ENCODE measurements at places on chromosomes 3 and 15.

DNA sequence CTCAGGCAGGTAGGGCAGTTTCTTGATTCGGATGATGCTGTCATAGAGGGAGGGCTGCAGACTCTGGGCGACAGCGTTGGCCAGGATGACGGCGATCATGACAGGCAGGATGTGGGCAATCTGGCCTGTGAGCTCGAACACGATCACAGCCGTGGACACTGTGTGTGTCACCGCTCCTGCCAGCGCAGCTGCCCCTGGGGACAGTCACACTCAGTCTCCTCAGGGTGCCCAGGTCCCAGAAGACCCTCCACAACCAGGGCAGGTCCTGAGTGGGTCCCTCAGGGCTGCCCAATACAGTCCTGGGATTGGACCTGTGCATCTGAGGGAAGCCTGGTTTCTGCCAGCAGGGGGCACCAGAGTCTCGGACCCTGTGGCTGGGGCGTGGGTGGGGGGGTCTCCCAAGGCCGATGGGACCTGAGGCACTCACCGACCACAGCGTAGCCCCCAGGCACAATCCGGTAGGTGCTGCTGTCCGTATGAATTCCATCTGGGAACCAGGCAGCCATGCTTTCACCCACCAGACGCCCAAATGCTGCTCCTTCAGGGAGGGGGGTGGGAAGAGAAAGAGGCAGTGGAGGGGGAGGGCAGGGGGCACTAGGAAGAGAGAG lies 7.2 kb downstream of the CLCN2 start:
- peak; percentile 81 for DNase-seq

- DNase-seq: no peak
Observed at GRCh38 chr3:43874731-43875130, 184.0 kb downstream of the ABHD5 start.

DNA sequence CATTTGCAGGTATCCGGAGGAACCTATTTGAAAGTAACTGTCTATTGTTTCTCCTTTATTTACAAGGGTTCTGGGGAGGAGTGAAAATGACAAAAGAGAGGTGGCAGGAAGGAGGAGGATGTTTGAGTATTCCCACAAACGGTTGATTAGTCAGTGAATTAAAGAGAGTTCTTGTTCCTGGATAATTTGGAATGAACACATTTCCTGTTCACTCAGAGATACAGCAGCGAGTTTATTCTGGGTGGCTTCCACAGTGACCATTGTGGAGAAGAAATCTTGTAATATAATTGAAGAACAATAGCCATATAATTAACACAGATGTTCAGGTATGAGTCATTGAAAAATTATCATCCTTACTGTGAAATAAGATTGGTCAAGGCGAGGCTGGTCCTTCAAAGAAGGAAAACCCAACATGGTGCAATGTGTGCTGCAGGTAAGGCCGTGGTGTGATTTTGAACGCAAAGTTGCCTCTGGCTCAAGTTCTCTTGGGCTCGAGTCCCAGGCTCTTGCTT lies 77.3 kb downstream of the NFKBIZ start:
- no peak for DNase-seq

DNA sequence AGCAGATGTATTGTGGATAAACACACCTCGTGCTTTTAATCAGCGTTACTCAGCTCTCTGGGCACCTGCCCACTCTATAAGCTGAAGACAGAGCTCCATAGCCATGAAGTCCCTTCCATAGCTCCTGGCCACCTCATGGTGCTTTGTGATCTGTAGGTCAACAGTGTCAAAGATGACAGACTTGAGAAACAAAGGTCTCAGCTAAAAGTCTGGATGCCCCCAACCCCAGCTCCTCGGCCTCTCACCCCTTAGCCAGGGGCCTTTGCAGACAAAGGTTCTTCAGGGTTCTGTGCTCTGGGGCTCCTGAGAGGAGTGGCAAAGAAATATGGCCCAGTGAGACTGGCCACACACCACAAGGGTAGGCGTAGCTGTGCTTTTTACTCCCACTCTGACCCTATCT lies 168.6 kb downstream of the KLF13 start:
- no peak for DNase-seq

DNA sequence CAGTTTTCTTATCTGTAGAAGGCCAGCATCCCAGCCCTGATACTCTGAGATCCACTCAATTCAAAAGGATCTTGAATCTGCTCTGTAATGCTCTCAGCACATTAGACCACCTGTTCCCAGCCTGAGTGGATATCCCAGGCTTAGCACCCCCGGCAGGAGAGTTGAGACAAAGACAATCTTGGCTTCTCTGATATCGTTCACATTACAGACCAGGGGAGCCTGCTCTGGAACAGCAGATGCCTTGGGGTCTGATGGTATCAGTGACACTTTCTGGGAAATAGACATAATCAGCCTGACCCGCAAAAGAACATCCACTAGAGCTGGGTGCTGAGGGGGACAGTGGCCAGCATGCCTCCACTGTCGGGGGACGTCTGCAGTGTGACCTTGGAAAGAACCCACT lies 70.6 kb downstream of the BDH1 start:
- DNase-seq: no peak

- no peak for DNase-seq
Observed at GRCh38 chr3:191523148-191523547, 62.2 kb downstream of the PYDC2 start.

GRCh38 chr15:46280762-46281542 lies 646.1 kb downstream of the SQOR start:
- no peak for DNase-seq

- DNase-seq: no peak
Observed at GRCh38 chr15:25418202-25418601, 20.6 kb downstream of the UBE3A start.

DNA sequence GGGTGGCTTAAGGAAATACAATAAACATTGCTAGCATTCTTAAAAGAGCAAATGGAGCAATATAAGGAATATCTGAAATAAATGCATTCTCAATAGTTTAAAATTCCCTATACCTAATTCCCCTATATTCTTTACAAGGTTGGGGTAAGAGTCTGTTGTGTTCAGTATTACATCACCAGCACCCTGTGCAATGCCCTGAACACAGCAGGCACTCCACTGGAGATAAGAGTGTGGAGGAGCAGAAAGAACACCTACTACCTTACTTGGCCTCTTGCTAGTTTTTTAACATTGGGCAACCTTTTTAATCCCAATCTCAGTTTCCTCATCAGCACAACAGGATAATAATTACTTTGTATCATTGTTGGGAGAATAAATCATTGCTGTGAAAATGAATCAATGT lies 140.2 kb upstream of the PLXND1 start:
- no peak for DNase-seq

GRCh38 chr15:78564743-78565096 lies 600 bp upstream of the CHRNA5 start:
- DNase-seq: no peak

- peak; percentile 51 for DNase-seq
Observed at GRCh38 chr15:29821416-29822099, 710 bp downstream of the TJP1 start.

- no peak for DNase-seq
Observed at GRCh38 chr15:80904998-80905397, 84.6 kb downstream of the MESD start.

DNA sequence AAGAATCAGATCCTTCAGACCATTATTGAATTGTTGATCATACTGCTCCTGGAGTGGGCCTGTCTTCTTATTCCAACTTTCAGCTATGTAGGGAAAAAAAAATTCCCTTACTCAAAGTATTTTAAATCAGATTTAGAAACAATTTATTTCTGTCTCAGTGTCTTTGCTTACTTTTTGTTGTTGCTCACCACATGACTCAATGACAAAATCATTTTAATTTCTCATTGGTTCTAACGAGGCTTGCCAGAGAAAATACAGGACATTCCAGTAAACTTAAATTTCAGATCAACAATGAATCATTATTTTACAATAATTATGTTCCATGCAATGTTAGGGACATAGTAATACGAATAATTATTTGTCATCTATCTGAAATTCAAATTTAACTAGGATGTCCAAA lies 748.5 kb upstream of the CBLB start:
- no peak for DNase-seq

- no peak for DNase-seq
Observed at GRCh38 chr3:156836701-156837100, 10.5 kb downstream of the LEKR1 start.

- no peak for DNase-seq
Observed at GRCh38 chr3:43620831-43621655, 768 bp downstream of the ANO10 start.

- DNase-seq: no peak
Observed at GRCh38 chr15:93034512-93034911, 54.5 kb downstream of the RGMA start.

DNA sequence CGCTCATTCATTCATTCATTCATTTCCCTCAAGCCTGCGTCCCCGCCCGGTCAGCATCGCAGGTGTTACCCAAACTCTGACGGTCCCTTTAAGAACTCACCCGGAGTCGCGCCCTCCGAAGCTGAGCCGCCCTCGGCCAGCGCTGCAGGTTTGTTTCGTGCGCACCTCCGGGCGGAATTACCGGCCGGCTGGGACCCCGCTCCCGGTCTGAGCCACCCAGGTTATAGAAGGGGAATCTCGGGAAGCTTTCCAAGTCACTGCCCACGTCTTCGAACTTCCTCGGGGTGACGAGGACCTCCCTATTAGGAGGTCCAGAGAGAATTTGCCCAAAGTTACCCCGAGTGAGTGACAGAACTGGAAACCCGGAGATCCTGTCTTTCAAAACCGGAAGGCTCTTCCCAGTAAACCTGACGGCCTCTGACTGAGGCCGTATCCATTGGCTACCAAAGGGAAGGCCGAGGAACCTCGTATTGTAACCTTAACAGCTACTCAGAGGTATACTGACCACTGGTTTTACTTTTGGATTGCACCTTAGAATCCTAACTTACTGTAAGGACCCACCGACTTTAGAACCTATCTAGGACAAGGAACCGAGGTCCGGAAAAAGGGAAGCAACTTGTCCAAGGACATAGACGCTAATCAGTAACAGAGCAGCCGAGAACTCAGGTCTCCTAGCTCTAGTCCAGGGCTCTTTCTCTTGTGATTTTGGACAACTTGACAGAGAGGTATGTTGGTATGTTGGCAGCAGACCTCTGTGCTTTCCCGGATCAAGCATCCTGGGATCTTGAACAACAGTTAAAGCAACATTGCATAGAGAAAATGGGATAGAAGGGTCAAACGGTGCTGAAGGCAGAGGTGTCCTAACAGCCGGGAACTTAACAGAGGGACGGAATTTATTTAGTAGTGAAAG lies 788 bp upstream of the DLG1 start:
- DNase-seq: peak; percentile 66

- no peak for DNase-seq
Observed at GRCh38 chr15:90141646-90142045, 39.4 kb upstream of the IDH2 start.

DNA sequence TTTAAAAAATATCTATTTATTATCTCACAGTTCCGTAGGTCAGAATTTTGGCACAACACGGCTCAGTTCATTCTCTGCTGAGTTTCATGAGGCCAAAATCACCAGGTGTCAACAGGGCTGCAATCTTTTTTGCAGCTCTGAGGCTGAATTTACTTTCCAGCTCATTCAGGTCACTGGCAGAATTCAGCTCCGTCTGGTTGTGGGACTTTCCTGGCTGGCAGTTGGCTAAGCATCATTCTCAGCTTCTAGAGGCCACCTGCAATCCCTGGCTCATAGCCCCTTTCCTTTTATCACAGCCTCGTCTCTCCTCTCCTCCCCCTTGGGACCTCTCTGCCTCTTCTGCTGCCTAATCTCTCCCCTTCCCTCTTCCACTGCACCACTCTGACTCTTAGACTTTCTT lies 174.0 kb upstream of the WNT5A start:
- no peak for DNase-seq

- no peak for DNase-seq
Observed at GRCh38 chr3:46353647-46354410, at the start of gene CCR2. TSS of gene CCR2 (plus strand) at chr3:46354111. CDS start at chr3:46357528, 3,417 bp downstream.

DNA sequence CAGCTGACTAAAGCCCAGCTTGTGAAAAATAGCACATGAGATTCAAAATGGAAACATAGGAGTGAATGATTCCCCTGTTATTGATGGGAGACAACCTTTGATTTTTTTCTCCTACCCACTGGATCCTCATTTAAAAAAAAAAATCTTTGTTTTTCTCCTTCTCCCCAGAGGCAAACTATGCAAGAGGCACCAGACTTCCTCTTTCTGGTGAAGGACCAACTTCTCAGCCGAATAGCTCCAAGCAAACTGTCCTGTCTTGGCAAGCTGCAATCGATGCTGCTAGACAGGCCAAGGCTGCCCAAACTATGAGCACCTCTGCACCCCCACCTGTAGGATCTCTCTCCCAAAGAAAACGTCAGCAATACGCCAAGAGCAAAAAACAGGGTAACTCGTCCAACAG lies 2.6 kb downstream of the CACNA1D start:
- no peak for DNase-seq

DNA sequence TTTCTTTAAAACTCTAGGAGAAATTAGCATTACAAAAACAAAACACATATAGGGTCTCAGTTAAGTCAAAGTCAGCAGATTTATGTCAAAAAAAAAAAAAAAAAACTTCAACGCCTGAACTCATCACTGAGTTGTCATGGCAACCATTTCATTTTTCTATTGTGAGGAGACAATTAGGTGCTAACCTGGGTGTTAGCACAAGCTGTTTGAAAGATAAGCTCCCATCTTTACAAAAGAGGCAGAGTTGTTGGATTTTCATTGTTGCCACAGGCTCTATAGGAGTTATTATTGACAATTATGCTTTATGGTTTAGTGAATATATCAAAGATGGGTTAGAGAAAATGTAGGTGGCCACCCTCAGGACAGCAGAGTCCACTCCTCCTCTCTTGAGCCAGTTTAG lies 806.9 kb downstream of the GRM7 start:
- no peak for DNase-seq

DNA sequence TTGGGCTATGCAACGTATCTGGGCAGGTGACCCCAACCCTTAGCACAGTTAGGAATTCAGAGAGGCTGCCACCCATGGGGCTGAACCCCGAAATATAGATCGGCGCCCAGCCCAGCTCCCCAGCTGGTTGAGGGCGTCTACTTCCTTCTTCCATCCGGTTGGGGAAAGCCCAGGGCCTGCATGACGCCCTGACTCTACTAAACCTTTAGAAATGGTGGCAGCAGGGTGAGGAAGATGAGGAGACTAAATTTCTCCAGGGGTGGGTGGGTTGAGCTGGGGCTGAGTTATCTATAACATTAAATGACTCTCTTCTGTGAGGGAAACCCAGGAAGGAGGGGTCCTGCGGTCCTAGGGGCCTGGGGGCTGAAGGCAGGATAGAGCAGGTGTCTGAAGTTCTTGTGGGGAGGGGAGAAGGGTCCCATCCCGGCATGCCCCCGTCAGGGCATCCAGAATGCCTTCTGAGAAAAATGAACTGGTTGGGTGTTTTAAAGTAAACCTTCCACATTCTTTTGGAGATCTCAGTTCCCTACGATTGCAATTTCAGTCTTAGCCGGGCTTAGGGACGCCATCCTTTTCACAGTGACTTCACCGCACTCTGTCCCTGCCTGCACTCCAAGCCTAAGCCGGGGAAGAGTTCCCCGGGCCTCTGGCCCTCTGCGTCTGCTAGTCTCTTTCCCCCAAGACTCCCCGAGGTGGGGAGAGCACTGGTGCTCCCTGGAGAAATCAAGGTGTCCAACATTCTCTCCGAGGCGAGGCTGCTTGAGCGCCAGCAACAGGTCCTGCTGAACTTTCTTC lies 28.5 kb downstream of the NR2F2 start:
- DNase-seq: no peak

DNA sequence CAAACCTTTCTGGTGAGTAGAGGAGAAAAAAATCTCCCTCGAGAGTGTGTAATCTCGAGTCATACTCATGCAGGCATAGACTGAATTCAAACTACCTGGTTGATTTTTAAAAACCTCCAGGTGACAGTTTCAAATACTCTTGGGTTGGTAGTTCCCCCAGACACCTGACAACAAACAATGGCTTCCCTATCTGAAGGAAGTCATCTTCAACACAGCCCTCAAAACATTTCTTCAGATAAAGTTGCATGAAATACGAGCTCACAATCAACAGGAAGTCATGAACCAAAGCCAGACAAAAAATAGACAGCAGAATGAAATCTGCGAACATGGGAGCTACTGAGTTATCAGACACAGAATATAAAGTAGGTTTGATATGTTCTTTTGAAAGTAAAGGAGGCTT lies 112.8 kb downstream of the ST8SIA2 start:
- DNase-seq: no peak

Data from HuH-7 (cell line).